ENCODE measurements at places on chromosomes 1 and 21.

GRCh38 chr1:172698224-172698623 lies 39.3 kb downstream of the FASLG start:
- no peak for DNase-seq

GRCh38 chr21:32352526-32352925 lies 40.3 kb downstream of the URB1 start:
- DNase-seq: no peak

- DNase-seq: no peak
These were observed 53.4 kb upstream of the PRKACB start for GRCh38 chr1:84090447-84091245.

GRCh38 chr1:198889749-198890148 lies 250.9 kb downstream of the PTPRC start:
- DNase-seq: no peak

DNA sequence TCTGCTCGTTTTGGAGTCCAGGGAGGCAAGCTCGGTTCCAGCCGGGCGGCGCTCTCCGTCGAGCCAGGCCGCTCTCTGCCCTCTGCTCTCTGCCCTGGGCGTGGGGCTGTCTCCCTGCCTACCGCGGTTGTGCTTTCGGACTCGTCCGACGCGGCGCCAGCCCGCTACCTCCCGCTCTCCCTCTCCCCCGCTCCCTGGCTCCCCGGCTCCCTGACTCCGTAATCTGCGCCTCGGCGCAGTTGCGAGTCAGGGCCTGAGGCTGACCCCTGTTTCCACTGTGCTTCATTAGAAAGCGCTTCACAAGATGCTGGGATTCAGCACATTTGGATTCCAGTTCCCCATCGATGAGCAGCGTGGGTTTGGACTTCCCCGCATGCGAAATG lies 2.2 kb downstream of the SOX13 start:
- DNase-seq: no peak

GRCh38 chr21:42073145-42074099 lies 2.3 kb downstream of the UMODL1 start:
- no peak for DNase-seq

- no peak for DNase-seq
These were observed 6.3 kb upstream of the PLD5 start for GRCh38 chr1:242530761-242531160.

GRCh38 chr1:39148942-39149341 lies 55.6 kb upstream of the MACF1 start:
- DNase-seq: no peak

GRCh38 chr1:231338270-231339128 lies at the start of gene SPRTN:
TSS of gene SPRTN (plus strand) at chr1:231338293. CDS start at chr1:231338384, 91 bp downstream.
- DNase-seq: peak; percentile 30
